Activated T-helper 1 cell treated with Interleukin-2 at 50 U/mL for 16 hours (primary cell): ENCODE measurements at places on chromosomes 4 and X.
A peak's percentile ranks its signal among the peaks of the same experiment; 100 is the strongest.

- no peak for DNase-seq
These were observed 35.3 kb upstream of the GPR78 start for GRCh38 chr4:8544741-8545438.

DNA sequence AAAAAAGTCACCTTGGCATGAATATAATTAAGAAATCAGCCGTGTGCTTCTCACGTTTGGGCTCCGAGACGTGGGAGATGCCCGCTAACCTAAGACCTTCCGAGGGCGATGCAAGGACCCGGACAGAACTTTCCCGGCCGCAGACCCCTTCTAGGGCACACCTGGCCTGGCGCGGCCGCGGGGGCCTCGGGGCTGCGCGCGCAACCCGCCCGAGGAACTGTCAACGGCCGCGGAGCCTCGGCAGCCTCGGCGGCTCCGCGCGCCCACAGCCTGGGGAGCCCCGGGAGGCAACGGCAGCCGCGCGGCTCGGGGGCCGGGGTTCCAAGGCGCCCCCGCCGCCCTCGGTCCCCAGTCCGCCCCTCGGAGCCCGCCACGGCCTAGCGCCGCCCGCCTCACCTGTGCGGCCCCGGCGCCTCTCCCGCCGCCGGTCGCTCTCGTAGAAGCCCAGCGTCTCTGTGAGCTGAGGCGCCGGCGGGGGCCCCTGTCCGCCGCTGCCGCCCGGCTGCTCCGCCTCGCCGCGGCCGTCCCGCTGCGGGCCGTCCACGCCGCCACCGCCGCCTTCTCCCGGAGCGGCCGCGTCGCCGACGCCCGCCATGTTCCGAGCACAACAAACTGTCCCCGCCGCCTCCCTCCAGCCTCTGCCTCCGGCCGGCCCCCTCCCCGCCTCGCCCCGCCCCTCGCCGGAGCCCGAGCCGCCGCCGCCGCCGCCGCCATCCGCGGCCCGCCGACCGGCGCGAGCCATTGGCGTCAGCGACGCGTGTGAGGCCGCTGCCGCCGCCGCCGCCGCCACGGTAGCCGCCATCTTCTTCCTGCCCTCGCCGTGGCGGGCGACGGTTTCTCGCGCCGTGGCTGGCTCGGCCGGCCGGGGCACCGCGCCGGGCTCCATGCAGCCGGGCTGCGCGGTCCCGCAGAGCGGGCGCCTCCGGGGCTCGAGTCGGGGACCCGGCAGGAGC lies at the start of gene TAPT1:
Gene TAPT1, minus strand, starts transcription at position 609 of the 953 bp plus-strand sequence. Its CDS starts 14 bp downstream, at position 595.
- DNase-seq: peak; percentile 71

- DNase-seq: no peak
These were observed 77.5 kb downstream of the IRF2 start for GRCh38 chr4:184396570-184397515.

GRCh38 chrX:74117962-74118902 lies 185.7 kb upstream of the ZCCHC13 start:
- no peak for DNase-seq

GRCh38 chr4:142222127-142222526 lies 585.7 kb downstream of the IL15 start:
- DNase-seq: no peak

GRCh38 chrX:121208563-121208962 lies 161.2 kb downstream of the GLUD2 start:
- no peak for DNase-seq

GRCh38 chr4:150855981-150856510 lies 159.0 kb downstream of the LRBA start:
- DNase-seq: no peak

DNA sequence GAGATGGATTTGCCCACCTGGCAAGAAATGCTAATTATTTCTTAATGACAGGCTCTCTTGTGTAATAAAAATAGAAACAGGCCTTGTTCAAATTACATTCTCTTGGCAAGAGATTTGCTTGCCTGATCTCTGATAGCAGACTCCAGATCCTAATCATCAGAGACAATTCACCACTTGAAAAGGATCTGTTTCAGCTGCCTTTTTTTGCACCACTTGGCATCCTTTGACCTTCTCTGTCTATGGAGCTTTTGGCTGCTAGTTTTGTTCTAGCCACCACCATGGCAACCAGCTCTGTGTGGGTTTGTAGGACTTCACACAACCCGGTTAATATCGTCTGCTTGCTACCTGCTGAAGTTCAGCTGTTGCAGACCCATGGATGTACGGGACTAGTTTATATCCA lies 241.1 kb upstream of the TLL1 start:
- DNase-seq: no peak

- DNase-seq: no peak
These were observed 108.2 kb upstream of the ADRA2C start for GRCh38 chr4:3657902-3658529.

GRCh38 chr4:113447769-113448168 lies 313.8 kb downstream of the CAMK2D start:
- DNase-seq: no peak

DNA sequence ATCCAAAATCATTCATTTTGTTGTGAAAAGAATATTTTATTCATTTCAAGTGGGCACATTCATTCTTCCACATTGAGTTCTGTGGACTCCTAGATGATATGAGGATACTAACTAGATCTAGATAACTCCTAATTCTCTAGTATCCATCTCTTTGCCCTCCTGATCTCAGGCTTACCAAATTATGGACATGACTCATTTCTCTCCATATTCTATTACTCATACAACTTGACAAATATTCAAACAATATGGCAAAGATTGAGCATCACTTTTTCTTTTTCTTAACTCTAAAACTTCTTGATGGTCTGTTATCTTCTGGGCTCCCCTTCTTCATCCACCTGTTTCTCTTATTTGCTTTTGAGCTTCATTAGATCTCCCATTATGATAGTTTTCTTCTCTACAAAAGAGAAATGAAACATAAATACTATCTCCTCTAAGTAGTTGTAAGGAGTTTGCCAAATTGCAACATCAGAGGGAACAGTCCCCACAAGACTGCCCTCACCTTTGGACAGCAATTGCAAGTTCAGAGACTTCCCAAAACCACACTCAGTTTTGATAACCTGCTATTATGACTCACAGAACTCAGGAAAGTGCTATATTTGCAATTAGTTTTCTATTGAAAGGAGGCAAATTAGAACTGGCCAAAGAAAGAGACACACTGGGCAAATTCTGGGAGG lies 422.9 kb downstream of the SPRY1 start:
- no peak for DNase-seq

- no peak for DNase-seq
These were observed 46.0 kb downstream of the LNX1 start for GRCh38 chr4:53545273-53545672.

GRCh38 chr4:163492951-163493504 lies 1.5 kb upstream of the TMA16 start:
- no peak for DNase-seq

DNA sequence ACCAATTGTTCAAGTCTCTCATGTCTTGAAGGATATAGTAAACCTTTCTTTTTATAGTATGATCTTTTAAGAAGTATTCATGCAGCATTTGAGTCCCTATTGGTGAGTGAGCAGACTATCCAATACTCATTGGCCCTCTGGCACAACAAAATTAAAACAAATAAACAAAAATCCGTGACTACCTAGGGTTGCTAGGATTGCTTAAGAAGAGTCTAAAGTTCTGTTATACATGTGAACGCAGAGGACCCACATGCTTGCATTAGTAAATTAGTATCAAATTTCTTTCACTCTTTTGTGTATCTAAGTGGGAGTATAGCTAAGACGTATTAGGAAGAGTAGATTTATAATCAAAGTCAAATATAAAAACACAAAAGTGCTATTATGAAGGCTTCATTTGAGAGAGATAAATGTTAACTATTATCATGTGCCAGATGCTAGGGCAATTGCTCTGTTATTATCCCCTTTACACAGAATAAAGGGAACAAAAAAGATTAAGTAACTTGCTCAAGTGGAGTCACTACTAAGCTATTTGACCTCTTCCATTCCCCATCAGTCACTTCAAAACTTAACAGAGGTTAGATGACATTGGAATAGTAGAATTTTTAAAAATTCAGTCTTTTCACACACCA lies 29.2 kb upstream of the LARP1B start:
- no peak for DNase-seq
